ENCODE measurements at places on chromosomes 12 and 14.

DNA sequence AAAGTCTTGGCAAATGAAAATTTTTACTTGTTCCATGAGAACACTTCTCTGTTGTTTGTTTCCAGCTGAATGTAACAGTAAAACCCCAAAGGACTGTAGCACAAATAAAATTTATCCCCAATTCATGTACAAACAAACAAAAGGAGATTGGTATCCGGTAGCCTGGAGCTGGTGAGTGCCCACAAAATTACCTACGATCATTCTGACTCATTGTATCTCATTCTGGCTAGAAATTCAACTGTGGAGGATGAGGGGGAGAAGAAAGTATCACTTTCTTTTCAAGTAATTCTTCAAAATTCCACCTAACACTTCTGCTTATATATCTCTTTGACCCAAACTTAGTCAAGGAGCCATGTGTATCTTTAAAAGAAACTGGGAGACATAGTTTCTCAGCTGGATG, 268.5 kb downstream of the ALG10B start:
- no peak for DNase-seq

DNA sequence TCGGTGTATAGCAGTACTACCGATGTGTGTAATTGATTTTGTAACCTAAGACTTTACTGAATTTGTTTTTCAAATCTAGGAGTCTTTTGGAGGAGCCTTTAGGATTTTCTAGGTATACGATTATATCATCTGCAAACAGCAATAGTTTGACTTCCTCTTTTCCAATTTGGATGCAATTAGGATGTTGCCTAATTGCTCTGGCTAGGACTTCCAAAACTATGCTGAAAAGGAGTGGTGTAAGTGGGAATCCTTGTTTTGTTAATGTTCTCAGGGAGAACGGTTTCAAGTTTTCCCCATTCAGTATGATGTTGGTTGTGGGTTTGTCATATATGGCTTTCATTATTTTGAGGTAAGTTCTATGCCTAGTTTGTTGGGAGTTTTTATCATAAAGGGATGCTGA, 171.6 kb upstream of the PDE3A start:
- DNase-seq = no peak

GRCh38 chr12:13780453-13780852, 200.9 kb downstream of the GRIN2B start:
- DNase-seq = no peak

- DNase-seq = no peak
Observed at GRCh38 chr12:96233168-96233567, 39.0 kb downstream of the ELK3 start.

DNA sequence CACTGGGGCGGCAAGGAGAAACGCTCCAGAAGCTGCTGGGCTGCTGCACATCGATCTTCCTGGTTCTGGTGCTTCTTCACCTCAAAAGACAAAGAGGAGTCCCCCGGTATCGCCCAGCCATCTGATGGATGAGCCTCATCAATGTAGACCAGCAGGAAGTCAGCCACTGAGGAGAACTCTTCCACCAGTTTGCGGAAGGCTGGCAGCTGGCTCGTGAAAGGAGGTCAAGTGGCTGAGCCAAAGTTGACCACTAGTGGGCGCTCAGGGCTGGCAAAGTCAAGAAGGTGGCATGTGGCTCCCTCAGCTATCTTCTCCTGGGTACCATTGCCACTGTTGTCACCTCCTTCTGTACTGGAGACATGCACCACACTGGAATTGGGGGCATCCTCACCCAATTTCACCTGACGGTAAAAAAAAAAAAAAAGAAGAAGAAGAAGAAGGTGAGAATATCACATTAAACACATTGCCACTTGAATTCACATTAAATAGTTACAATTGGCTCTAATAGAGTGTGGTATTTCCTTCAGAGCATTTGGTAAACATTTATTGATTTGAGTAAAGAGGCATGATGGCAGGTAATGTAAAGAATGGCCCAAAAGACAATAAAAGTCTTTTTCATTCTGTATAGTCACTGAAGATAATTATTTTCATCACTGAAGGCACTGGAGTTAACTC, 8.3 kb downstream of the DIO2 start:
- peak; percentile 11 for DNase-seq

GRCh38 chr12:108831309-108831991, 25.9 kb downstream of the SSH1 start:
- no peak for DNase-seq

GRCh38 chr12:48030173-48030650, 25.9 kb upstream of the COL2A1 start:
- DNase-seq = no peak
